Transverse colon (tissue), 4 donors: ENCODE measurements at places on chromosomes 2 and 18. TPM values are rescaled to one million over a fixed set of nuclear protein-coding genes. Genes with fewer than 3 reads are reported as not detected.

DNA sequence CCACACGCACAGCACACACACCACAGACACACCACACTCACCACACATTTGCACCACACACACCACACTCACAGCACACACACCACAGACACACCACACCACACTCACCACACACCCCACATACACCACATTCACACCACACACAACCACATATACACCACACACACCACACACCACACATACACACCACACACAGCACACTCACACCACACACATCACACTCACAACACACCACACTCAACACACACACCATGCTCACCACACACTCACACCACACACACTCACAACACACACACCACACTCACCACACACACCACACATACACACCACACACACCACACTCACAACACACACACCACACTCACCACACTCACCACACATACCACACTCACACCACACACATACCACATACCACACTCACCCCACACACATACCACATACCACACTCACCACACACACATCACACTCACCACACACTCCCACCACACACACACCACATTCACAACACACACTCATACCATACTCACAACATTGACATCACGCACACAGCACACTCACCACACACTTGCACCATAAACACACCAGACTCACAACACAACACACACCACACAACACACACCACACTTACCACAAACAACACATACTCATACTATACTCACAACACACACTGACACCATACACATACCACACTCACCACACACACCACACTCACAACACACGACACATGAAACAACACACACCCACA lies 60.0 kb downstream of the SDC1 start:
- no peaks in the 10 kb centered on the region for H3K4me1 ChIP-seq
- H3K27me3 ChIP-seq, result no peaks in the 10 kb centered on the region

Gene ID2
- 437 TPM for total RNA-seq

DNA sequence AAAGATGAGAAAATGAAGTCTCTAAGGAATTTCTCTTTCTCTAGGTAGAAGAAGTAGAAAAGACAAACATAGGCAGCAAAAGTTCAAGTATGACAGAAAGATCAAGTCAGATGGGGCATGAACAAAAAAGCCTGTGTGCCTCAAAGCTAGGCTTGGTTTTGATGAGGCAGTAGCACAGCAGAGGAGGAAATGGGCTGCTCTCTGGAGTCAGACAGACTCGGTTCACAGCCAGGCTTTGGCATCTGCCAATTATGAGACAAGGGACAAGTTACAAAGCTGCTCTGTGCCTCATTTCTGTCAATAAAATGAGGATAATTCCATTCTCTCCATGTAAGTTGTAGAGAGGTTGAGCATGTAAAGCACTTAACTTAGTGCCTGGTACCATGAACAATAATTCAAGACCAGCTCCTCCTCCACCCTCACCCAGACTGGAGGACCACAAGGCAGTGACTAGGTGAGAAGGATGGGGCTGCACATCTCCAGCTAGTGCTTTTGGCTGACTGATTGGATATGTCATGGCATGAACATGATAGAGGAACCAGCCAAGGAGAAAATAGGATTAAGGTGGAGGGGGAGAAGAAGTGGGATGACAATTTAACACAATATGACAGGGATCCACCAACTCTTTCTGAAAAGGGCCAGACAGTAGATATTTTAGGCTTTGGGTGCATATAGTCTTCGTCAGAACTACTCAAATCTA lies 84.6 kb downstream of the TMEM163 start:
- H3K27me3 ChIP-seq, result no peaks in the 10 kb centered on the region
- no peak overlapping the region for H3K4me3 ChIP-seq
- DNase-seq, result no peak
- no peaks in the 10 kb centered on the region for H3K36me3 ChIP-seq
- H3K4me1 ChIP-seq, result no peaks in the 10 kb centered on the region

DNA sequence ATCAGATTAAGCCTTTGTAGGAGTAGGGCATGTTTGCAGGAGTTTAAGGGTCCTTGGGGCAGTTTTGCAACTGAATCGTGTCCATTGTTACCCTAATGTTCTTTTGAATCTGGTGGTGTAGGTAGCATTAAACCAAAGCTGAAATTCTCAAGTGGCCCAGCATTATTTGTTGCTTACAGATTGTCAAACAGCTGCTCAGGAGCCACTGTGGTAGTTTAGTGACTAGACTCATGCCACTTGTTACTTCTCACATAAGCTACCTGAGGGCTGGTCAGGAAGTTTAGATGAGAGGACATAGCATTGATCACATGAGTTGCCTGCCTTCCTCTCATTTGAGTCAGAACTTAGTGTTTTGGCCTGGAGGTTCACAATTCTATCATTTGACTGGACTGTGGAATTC lies 157.6 kb downstream of the HAUS1 start:
- H3K4me1 ChIP-seq, result peaks cover 17% of the 10 kb centered on the region
- no peak for DNase-seq

Gene RAB6C
- total RNA-seq, result 0.16 TPM

GRCh38 chr18:25457126-25457525 lies 105.2 kb upstream of the ZNF521 start:
- no peaks in the 10 kb centered on the region for H3K4me1 ChIP-seq
- DNase-seq, result no peak
- H3K27ac ChIP-seq, result no peak overlapping the region
- no peaks in the 10 kb centered on the region for H3K36me3 ChIP-seq
- no peak overlapping the region for H3K4me3 ChIP-seq

DNA sequence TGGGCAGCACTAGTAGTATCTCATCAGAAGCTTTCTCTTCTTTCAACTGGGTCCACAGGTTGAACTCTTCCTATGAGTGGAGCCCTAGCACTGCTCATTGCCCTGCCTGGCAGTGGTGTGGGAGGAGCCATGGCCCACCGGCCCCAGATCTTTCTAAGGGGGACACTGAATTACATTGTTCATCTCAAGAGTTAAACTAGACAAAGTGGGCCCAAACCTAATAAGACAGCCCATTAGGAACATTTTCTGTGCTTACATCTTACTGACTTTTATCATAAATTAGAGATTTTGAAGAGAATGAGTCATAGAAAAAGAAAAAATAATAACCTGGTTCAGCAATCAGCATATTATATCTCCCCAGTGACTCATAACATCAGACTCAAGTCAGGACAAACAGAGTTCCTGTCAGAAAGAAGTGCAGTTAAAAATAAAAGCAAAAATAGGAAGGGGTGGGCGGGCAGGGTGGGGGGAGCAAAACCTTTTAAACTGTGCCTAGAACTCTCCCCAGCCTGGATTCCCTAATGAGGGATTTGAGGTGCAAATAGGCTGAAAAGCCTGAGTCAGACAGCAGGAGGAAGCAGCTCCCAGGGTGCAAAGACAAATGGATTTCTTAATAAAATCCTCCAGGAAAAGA lies 161.6 kb upstream of the TRIB2 start:
- H3K4me3 ChIP-seq, result no peak overlapping the region
- no peaks in the 10 kb centered on the region for H3K36me3 ChIP-seq
- H3K27me3 ChIP-seq, result no peaks in the 10 kb centered on the region
- no peaks in the 10 kb centered on the region for H3K4me1 ChIP-seq

Gene DTNB
- total RNA-seq, result 4.4 TPM

Gene MLPH
- total RNA-seq, result 84.8 TPM

DNA sequence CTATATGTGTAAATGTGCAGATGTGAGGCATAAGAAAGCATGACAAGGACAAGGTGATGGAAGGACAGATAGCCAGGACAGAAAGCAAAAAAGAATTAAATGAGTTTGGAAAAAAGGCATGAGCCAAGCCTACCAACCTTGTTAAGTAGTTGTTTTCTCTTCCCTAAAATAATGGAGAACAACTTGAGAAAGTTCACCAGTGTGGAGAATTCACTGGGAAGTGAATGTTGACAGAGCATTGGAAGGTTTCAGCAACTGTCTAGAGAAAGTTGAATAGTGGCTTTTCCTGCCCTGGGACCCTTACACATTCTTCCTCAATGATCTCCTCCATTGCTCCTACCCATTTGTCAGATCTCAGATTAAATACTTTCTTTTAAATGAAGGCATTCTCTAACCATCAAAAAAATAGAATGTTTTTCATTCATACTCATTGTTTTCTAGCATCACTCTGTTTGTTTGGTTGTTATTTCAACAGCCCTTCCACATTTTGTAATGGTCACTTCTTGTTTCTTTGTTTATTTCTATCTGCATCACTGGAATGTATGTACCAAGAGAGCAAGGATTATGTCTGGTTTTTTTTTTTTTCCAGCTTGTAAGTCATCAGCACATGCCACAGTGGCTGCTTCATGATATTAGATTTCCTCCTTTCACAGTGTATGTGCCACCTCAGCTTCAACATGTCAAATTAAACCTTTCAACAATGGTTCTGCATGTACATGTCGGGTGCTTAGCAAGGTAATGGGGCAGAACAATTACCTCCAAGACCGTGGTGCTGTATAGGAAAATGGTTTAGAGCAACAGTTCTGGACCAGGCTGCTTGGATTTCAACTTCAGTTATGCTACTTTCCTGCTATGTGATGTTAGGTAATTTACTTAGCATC lies 586.0 kb upstream of the VRK2 start:
- no peaks in the 10 kb centered on the region for H3K36me3 ChIP-seq
- no peak overlapping the region for H3K4me3 ChIP-seq
- DNase-seq, result no peak
- H3K4me1 ChIP-seq, result no peaks in the 10 kb centered on the region
- no peaks in the 10 kb centered on the region for H3K27me3 ChIP-seq
- no peak overlapping the region for H3K27ac ChIP-seq

DNA sequence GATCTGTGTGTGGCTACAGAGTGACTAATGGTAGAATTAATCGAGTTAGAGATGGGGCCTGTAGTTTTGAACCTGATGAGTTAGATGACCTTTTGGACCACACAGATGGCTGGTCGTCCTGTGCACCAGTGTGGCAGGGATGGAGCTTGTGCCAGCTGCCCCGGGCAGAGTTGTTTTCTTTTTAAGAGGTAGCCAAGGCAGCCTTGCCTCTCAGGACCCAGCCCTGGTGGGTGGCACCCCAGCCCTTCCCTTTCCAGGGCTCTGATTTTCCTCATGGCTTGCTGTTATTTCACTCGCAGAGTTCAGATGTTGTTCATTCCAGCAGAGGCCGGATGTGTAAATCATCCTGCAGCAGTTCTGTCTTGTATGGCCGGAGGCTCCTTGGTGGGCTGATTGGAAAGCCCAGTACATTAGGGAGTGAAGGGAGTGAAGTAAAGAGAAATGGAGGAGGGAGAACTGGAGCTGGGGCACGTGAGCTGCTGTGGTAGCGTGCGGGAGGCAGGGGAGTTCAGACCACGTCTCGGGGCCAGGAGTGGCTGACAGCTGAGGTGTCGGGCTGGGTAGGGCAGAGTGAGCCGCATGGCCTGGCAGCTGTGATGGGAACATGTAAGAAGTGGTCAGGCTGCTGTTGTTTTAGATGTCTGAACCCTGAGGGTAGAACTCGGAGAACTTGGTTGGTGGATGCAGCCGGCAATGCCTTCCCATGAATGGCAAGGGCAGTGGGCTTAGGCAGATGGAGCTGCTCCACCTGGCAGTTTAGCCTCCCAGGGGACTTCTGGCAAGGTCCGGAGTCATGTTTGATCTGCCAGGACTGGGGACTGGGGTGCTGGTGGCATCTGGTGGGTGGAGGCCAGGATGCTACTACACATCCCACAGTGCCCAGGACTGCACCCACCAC lies 28.8 kb downstream of the ASAP2 start:
- no peak for DNase-seq
- H3K4me1 ChIP-seq, result peaks cover 73% of the 10 kb centered on the region
- no peak overlapping the region for H3K4me3 ChIP-seq
- no peaks in the 10 kb centered on the region for H3K36me3 ChIP-seq

DNA sequence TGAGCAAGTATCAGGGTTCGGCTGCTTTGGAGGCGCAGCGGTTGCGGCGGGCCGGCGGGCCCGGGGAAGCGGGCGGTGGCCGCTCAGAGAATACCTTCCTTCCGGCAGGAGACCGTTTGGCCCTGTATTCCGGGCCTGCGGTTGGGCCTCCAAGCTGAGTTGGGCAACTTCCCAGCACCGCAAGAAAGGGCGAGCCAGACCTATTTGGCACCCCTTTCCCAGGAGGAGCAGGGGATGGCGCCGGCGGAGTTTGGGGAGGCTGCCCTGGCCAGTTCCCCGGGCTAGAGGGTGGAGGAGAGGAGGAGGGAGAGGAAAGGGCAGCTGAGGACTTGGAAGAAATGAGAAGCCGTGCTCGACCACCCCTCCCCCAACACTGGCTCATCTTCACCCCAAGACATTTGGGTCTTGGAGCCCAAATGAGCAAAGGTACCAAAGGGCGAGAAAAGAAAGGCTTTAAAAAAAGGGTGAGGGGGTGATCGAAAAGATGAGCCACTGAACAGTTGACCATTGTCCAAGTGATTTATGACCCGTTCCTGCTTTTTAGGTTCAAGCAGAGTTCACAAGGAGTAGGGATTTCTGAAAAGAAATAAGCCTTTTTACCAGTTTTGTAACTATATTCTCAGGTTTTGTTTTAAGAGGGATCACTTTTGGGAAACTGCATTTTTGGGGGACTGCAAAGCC lies 8.4 kb downstream of the HOXD3 start:
- H3K27ac ChIP-seq, result no peak overlapping the region
- peaks cover 63% of the 10 kb centered on the region for H3K27me3 ChIP-seq
- no peak overlapping the region for H3K4me3 ChIP-seq

- H3K4me1 ChIP-seq, result no peaks in the 10 kb centered on the region
- no peaks in the 10 kb centered on the region for H3K36me3 ChIP-seq
- no peak overlapping the region for H3K4me3 ChIP-seq
- no peak for DNase-seq
- H3K27ac ChIP-seq, result no peak overlapping the region
- H3K27me3 ChIP-seq, result no peaks in the 10 kb centered on the region
Observed at GRCh38 chr2:16818203-16818556, 152.5 kb upstream of the CYRIA start.

DNA sequence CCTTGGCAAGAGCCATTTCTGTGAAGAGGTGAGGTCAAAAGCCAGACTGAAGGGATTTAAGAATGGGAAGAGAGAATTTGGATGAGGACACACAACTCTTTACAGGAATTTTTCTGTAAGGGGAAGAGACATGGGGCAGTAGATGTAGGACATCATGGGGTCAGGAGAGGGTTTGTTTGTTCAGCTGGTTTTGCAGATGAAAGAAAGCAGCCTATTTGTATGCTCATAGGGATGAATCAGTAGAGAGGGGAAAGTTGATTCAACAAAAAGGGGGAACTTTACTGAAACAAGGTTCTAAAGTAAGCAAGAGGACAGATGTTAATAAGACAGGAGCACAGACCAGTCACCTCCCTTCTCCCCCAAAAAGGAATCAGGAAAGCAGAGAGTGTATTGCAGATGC lies 11.2 kb downstream of the SCG2 start:
- no peaks in the 10 kb centered on the region for H3K36me3 ChIP-seq
- no peak for DNase-seq
- H3K4me1 ChIP-seq, result no peaks in the 10 kb centered on the region
- H3K27me3 ChIP-seq, result no peaks in the 10 kb centered on the region
- no peak overlapping the region for H3K27ac ChIP-seq

Gene SPP2
- not detected for total RNA-seq

Gene EMILIN2
- total RNA-seq, result 23.7 TPM

DNA sequence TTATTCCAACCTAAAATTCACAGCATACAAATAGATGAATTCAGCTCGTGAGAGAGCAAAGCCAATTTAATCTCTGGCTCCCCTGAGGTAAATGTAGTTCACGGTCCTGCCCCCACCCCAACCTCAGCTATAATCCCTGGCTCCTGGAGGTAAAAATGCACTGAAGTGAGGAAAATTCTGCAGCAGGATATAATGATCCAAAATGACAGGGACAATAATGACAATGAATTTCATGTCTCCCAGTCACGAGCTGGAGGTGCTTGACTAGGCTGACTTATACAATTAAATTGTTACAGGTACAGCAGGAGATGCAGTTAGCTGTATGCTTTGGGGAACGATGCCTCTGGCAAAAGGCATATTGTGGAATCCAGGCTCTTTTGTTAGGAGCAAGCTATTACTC lies 82.0 kb downstream of the GPD2 start:
- no peak for DNase-seq
- H3K27me3 ChIP-seq, result no peaks in the 10 kb centered on the region
- H3K4me1 ChIP-seq, result no peaks in the 10 kb centered on the region
- H3K4me3 ChIP-seq, result no peak overlapping the region
- H3K36me3 ChIP-seq, result peaks cover 5% of the 10 kb centered on the region

Gene SNTG2
- total RNA-seq, result 0.55 TPM

Gene PREB
- 72.2 TPM for total RNA-seq
